ENCODE measurements at places on chromosomes 12 and 14.

GRCh38 chr14:79204591-79204990 lies 1006.7 kb downstream of the DIO2 start:
- DNase-seq: no peak

DNA sequence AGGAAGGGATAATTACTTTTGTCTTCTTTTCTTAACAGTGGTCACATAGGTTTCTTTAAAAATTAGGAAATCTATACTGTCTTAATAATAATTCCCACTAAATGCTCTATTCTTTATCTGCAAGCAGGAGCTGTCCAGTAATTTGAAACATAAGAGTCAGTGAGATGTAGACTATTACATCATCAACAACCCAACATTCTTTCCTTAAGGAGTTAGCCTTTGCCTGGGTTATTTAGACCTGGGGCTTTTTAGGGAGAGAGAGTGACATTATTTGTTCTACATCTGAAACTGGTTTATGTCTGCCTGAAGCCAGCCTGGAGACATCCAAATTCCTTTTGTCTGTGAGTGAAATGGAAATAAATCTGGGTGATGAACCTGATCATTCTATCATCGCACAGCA lies 294.4 kb downstream of the TMTC2 start:
- no peak for DNase-seq

GRCh38 chr12:61687407-61687806 lies 572.8 kb upstream of the USP15 start:
- DNase-seq: no peak

DNA sequence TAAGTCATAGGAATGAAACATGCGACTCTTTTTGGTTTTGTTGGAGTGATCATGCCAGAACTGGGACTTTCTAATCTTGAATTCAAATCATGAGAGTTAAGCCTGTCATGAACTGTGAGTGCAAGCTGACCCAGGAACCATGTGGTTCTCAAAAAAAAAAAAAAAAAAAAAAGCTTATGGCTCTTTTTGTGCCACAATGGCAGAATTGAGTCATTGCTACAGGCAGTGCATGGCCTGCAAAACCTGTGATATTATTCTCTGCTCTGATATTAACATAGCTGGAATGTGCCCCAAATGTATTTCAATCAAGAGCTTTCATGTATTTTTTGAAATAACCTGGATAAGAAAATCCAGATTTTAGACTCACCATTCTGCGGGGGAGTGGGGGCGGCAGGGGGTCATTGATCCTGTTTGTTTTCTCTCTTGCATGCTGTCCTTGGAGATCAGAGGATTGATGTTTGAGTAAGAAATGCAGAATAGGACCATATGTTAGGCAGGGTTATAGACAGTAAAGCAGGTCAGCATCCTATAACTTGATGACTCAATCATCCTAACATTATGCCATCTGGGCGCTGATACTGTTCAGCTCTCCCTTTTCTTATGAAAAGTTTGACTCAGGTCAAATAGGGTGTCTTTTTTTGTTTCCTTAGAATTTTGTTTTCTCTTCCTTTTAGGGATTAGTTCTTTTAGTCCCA lies 797.4 kb downstream of the DIO2 start:
- DNase-seq: no peak

- no peak for DNase-seq
These were observed 2.6 kb downstream of the GALNT16 start for GRCh38 chr14:69262516-69262915.

- DNase-seq: no peak
These were observed 2.1 kb downstream of the NTF3 start for GRCh38 chr12:5433845-5434646.

DNA sequence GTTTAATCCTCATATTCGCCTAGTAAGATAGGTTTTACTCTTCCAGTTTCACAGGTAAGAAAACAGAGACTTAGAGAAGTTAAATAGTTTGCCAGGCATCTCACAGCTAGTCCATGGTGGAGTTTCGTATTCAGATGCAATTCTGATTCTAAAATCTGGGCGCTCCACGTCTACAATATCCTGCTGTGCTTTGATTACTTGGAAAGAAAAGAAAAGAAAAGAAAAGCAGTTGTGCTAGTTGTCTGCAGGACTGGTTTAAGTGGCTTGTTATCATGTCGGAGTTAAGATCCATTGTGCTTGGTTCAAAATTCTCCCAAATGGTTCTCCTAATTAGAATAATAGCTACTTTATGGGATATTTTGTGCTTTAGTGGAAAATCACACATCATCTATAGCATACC lies 18.6 kb downstream of the AKAP3 start:
- DNase-seq: no peak

DNA sequence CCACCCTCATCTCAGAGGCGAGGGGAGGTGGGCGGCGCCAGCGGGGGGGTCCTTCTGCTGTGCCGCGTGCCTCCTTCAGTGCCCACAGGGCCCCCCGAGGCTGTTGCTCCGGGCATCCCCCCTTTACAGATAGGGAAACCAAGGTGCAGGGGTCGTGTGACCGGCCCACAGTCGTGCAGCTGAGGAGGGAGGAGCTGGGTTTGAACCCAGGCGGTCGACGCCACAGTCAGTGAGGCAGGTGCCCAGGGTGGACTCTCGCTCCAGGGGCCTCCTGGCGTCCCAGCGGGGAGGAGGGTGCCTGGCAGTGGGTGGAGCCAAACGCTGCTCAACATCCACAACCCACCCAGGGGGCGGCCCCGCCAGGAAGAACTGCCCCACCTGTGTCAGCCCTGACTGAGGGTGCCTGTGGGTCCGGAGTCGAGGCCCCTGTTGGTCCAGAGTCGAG lies 8.6 kb downstream of the GALNT9 start:
- no peak for DNase-seq

- no peak for DNase-seq
These were observed 17.5 kb downstream of the SLC35F4 start for GRCh38 chr14:57848353-57848752.

DNA sequence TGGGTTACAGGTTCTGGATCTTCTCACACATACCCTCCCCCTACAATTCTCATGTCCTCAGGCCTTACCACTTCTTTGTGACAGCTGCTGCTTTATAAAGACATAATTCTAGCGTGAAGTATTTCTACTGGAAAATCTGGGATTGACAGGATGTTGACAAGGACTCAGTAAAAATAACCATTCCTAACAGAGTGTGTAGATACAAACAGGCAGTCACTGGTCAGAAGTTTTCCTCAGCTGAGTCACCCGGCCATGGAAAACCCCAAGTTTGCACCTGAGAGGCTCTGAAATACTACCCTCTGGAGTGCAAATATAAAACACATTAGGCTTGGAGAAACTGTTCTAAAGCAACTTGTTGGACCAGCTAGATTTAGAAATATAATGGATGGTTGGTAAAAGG lies 54.4 kb downstream of the SPPL3 start:
- no peak for DNase-seq

DNA sequence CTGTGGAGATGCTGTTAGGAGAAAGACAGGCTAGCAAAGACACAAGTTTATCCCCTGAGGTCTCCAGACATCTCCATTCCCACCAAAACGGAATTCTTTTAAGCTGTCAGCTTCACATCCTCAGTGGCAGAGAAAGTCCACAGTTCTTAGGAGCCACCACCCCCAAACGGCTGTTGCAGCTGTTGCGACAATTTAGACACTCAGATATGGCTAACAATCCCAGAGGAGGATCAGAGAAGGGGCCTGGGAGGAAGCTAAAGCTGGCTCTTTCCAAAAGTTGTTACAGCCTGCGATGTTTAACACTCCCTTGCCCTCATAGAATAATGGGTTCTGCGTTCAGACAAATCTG lies 1.9 kb upstream of the ATP5MC2 start:
- DNase-seq: no peak

GRCh38 chr12:83538361-83538965 lies 851.8 kb downstream of the TMTC2 start:
- no peak for DNase-seq

DNA sequence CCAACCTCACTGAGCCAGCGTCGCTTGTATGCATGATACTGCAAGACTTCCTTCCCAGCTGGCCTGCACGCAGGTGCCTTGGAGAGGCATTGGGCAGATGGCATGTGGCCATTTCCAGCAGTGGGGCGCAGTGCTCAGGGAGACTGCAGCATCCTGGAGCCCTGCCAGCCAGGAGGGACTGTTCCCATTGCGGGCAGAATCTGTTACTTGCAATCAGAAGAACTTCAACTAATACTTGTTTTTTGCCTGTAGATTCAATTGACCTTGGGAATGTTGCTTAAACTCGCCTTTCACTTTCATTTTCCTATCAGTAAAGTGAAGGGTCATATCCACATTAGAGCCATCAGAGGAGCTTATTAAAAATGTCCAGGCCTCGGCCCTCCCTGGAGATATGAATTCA lies 29.8 kb downstream of the ANKRD9 start:
- no peak for DNase-seq

Measured in liver (tissue), 10 donors.